ENCODE measurements at places on chromosomes 6 and 20.
A peak's percentile ranks its signal among the peaks of the same experiment; 100 is the strongest.

DNA sequence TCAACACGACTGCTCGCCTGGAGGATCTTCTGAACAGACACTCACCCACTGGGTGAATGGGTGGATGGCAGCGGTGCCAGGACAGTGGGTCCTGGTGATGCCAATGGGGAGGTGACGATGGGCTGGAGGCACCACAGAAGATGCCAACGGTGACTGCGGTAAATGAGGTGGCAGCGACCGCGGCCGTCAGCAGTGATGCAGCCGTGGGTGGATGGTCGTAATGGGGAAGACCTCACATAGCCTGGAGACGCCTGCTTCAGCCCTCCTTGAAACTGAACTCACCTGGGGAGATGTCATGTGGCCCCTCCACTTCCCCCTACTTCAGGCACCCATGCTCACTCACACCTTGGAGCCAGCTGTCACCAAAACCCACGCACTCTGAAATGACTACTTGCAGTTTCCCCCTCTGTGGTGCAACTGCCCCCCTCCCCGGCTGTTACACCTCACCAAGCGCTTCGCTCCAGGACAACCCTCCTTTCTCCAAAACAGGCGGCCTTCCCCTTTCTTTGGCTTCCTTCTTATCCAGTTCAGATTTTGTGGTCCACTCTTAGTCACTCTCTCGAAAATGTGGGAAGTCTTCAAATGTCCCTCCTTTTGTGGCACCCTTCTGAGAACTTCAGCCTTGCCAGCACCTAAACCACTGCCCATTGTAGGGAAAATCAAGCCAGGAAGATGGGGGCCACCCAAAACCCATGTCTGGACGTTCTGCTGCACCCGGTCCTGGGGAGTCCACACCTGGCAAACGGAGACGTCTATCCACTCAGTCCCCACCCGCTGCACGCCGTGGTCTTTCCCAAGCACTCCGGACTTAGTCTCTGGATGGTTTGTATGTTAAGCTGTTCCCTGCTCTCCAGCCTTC lies 10.4 kb upstream of the ABHD16B start:
- DNase-seq, result no peak

DNA sequence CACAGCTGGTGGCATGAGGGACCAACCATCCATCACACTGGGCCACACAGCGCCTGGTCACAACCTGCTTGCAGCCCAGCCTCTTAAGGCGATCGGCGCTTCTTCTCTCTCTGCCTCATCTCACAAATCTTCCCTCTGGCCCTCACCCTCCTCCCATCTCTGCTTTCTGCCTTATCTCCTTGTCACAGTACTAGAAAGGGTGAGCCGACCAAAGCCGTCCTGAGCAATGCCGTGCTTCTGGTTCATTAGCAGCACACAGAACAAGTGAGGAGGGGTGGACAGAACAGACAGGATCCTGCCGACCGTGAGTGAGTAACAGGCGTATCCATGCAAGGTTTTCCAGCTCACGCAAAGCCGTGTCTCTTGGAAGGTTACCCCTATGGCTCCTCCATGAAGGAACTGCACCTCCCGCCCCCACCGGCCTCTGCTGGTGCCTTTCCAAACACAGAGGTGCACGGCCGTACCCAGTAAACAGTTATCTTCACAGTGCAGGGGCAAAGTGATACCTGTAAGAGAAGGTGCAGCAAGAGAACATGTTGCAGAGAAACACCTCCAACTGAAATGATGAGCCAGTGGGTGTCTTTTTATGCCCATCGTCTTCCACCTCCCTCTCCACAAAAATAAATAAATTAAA lies 331.7 kb downstream of the FARS2 start:
- DNase-seq, result no peak

- no peak for DNase-seq
Observed at GRCh38 chr6:13560651-13561044, 13.8 kb upstream of the SIRT5 start.

GRCh38 chr6:89162047-89162371 lies 16.2 kb downstream of the PM20D2 start:
- peak; percentile 36 for DNase-seq
